ENCODE measurements at places on chromosomes 2 and 18.

DNA sequence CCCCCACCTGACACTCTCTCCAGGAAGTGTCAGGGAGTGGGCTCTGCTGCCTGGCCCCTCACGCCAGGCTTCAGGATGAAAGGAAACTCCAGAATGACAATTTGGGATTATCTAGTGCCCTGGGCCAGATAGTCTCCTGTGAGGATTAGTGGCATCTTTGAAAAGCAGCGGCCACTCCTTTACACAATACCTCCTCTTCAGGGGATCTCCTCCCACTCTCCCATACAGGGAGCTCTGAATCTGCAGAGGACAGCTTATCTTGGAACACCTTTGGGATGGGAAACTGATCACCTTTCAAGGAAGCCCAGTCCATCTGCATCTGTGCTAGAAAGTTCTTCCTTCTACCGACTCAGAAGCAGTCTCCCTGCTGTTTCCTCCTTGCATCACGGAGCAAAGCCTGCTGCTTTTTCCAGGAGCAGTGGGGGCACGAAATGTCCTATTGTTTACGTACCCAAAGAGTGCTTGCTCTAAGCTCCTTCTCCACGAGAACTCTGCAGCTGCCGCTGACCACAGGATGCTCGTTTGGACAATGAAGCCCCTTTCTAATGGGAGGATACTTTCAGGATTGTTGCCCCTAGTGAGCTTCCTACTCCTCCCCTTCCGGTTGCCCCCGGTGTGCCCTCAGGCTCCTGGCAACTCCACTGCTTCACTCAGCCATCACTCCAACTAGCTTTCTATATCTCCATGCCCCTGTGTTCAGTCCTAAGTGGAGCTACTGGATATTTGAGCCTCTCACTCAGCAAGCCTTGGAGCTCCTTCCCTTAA, 31.5 kb downstream of the SIX3 start:
- DNase-seq = peak; percentile 46

DNA sequence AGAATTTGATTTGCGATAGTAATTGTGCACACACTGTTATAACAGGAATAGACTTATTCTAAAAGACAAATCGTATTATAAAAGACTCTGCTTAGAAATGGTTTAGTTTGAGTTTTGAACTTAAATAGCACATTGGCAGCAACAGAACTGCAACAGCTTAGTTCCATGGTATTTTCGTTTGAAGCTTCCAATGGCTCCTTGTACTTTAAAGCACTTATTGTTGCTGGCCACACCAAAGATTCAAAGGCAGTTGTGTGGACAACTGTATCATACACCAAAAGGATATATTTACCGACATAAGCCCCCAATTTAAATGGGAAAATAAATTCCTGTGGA, 627 bp downstream of the WIPF1 start:
- no peak for DNase-seq

DNA sequence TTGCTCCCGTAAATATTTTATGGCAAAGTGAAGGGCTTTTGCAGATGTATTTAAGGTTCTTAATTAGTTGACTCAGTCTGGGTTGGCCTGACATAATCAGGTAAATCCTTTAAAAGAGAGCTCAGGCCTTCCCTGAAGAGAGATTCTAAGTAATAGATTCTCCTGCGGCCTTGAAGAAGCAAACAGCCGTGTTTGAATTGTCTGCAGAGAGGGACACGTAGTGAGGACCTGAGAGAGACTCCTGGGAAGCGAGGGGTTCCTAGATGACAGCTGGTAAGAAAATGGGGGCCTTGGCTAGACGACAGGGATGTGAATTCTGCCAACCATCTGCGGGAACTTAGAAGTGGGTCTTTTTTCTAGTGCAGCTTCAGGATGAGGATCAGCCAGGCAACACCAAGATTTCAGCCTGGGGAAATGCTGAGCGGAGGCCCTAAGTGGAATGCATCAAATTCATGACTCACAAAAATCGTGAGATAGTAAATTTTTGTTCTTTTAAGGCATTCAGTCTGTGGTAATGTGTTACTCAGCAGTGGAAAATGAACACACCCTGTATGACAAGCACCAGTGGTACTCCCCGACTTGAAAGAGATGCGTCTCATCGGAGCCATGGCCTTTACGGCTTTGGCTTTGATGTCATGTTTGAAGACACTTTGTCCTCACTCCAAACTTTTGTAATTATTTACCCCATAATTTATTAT, 62.1 kb upstream of the SMIM21 start:
- DNase-seq = no peak

DNA sequence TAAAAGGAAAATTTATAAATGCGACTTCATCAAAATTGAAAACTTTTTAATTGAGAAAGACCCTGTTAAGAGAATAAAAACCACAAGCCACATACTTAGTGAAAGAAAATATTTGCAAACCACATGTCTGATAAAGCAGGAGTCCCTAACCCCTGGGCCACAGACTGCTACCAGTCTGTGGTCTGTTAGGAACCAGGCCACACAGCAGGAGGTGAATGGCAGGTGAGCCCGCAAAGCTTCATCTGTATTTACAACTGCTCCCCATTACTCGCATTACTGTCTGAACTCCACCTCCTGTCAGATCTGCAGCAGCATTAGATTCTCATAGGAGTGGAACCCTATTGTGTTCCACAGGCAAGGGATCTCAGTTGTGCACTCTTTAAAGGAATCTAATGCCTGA, 95.5 kb upstream of the CRACDL start:
- DNase-seq = no peak

GRCh38 chr2:28636491-28636890, 115.1 kb upstream of the PPP1CB start:
- DNase-seq = no peak

All from NCI-H2081 (cell line).